ENCODE measurements at places on chromosomes 3 and 15.

GRCh38 chr3:67558426-67558825 lies 96.0 kb downstream of the SUCLG2 start:
- DNase-seq: no peak

DNA sequence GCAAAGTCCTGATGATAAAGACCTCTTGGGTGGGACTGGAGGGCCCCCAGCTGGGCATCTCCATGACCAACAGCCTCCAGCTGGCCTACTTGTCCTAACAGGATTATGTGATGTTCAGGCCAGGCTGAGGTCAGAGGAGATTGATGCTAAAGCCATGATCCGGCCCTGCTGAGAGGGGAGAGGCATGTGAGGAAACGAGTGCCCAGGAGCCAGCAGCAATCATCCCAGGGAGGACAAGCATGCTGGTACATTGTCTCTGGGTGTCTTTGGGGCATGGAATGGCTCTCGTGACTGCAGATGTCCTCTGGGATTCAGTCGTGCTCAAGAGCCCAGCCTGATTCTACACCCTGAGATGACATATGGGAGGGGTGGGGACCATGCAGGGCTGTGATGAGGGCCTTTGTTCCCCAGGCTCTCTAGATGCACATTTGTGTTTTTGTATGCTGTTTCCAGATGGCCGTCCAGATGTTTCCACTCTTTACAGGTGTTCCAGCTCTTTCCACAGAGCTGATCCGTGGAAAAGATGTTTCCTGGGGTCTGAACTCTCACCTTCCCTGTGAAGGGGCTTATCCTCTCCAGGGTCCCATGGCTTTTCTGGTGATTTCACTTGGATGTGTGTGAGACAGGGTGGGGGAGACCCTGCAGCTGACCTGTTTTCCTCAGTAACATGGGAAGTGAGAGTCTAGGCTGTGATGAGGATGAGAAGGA lies 20.2 kb downstream of the SLC24A1 start:
- DNase-seq: no peak

GRCh38 chr15:69885173-69885955 lies 212.4 kb downstream of the TLE3 start:
- no peak for DNase-seq

GRCh38 chr3:144843099-144843498 lies 871.5 kb downstream of the DIPK2A start:
- DNase-seq: no peak

- no peak for DNase-seq
Observed at GRCh38 chr15:80591938-80592825, 102.9 kb upstream of the ABHD17C start.

DNA sequence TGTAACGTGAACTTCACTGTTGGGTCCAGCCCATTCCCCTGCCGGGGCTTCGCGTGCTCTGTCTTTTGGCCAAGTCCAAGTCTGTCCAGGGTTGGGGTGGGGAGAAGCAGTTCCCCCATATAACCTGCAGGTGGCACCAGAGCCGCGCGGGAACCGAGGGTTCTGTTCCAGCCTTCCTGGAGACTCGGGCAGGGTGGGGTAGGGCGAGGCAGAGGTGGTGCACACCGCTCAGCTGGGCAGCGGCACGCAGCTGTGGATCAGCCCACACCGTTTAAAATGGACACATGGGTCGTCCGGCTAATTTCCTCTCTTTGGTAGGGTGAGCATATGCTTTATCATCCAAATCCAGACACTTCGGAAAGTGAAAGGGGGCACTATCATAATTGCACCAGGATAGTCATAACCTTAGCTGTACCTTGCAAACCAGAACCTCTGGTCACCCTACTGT lies 118.1 kb downstream of the TBC1D2B start:
- peak; percentile 69 for DNase-seq

GRCh38 chr15:72196409-72197040 lies 1.1 kb downstream of the GRAMD2A start:
- no peak for DNase-seq

- DNase-seq: no peak
Observed at GRCh38 chr3:143276592-143276991, 157.0 kb downstream of the CHST2 start.

DNA sequence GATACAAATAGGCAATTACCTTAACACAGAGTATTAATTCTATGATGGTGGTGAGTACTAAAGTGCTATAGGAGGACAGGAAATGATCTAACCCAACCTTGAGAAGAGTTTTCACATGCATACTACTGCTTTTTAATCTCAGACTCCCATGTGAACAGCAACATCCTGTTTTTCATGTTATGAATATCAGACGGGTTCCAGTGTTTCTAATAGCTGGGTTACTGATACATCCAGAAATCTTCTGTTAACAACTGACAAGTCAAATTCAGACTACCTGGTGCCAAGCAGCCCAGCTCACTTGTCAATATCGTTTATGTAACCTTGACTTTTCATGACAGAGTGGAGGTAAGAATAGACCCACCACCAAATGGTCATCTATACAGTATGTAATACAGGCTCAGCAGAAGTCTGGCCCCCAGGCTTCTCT lies 220.2 kb upstream of the COL8A1 start:
- no peak for DNase-seq

GRCh38 chr15:38622908-38623307 lies 58.3 kb upstream of the RASGRP1 start:
- DNase-seq: no peak

- DNase-seq: no peak
Observed at GRCh38 chr15:20106026-20106425, 435.6 kb downstream of the GOLGA6L6 start.

- DNase-seq: no peak
Observed at GRCh38 chr3:50160561-50160983, 5.4 kb downstream of the SEMA3F start.

GRCh38 chr3:184788751-184789150 lies 23.2 kb upstream of the VPS8 start:
- DNase-seq: no peak

DNA sequence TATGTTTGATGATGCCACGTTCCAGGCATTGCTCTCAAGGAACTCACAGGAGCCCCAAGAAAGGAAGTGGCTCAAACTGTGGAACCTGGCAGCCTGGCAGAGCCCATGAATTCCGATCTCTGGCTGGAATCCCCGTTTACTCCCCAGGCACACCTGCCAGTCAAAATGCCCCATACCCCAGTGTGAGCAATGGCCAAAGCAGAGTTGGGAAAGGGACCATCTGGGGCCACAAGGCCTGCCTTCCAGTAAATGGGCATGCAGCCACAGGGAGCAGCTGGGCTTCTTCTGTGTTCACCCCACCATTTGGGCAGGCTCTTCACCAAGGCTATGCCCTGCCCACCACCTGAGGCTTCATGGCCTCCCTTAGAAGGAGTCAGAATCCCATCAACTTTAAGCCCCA lies 257.0 kb upstream of the GOLGA6L4 start:
- no peak for DNase-seq

- DNase-seq: no peak
Observed at GRCh38 chr3:143328451-143328850, 208.9 kb downstream of the CHST2 start.

DNA sequence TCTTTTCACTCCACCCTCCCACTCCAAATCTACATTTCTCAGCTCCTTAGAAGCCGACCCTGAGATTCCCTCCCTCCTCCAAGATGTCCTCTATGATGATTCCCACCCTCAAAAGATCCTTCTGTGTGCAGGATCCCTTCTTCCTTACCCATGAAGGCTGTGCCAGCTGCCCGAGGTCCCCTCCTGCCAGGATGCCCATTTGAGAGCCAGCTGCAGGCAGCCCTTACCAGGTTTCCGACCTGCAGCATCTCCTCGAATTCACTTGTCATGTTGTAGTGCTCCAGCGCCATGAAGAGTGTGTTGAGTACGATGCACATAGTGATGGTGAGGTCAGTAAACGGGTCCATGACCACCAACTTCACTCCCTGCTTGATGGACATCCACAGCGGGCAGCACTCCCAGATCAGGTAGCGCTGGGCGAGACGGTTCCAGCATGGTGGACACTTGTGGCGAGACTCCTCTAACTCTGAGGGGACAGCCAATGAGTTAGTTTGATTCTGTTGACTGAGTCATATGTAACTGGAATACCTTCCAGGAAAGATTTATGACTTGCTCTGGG lies 51.9 kb downstream of the SCN5A start:
- DNase-seq: no peak

DNA sequence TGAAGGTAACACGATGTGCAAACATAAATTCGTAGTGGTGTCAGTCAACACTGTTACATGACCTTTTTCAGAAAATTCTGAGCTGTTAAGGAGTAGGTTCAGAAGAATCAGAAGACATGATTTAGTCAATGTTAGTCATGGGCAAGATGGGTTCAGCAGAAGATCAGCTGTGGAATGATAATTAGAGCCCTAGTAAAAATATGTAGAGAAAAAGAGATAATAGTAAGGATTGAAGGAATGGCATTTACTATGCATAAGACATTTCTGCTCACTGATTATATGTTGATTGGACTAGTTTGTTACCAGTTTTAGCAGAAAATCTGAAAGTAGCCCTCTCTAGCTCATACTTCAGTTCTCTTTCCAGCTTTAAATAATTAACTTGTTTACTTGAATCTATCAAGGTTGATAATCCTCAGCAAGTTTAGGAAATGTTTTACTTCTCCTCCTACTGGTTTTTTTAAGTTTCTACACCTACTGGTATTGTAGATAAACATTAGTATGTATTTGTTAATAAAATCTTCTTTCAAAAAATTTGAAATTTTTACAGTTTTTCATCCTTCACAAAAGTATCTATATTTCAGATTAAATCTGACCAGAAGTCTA lies 98.6 kb downstream of the ALCAM start:
- DNase-seq: no peak

DNA sequence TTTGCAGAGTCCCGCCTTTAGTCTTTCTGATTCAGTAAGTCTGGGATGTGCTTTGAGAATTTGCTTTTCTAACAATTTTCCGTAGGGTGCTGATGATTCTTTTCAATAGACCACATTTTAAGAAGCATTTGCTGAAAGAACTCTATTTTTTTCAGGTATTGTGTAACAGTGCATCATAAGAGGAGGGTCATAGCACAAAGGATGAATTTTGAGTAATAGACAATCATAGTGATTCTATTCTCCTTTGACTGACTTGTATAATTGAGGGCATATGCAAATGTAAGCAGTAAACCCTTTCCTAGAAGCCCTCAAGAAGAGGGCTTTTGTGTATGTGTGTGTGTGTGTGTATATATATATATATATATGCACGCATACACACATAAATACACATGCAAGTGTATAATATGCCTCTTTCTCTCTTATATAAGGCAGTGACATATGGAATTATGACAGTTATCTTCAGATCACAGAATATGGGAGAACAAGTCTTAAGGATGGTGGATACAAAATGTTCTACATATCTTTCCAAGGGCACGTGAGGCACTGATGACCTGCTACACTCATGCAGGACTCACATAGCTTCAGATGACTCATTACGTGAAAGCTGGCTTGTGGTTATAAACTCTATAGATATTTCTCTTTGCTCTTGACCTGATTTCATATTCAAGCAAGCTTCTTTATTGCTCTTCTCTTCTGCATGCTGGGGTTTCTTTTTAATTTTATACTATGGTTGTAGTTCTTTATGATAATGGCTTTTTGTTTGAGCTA lies 6.5 kb upstream of the PLSCR1 start:
- no peak for DNase-seq

DNA sequence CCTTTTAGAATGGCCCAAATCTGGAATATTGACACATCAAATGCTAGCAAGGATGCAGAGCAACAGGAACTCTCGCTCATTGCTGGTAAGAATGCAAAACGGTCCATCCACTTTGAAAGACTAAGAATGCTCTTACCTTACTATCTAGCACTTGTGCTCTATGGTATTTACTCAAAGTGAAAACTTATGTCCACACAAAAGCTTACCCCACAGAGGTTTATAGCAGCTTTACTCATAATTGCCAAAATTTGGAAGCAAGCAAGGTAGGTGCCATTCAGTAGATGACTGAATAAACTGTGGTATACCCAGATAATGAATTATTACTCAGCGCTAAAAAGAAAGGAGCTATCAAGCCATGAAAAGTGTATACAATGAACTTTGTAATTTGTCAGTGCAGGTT lies 96.4 kb downstream of the CTNNB1 start:
- DNase-seq: no peak

GRCh38 chr3:69204315-69204957 lies 82.0 kb upstream of the LMOD3 start:
- DNase-seq: no peak

DNA sequence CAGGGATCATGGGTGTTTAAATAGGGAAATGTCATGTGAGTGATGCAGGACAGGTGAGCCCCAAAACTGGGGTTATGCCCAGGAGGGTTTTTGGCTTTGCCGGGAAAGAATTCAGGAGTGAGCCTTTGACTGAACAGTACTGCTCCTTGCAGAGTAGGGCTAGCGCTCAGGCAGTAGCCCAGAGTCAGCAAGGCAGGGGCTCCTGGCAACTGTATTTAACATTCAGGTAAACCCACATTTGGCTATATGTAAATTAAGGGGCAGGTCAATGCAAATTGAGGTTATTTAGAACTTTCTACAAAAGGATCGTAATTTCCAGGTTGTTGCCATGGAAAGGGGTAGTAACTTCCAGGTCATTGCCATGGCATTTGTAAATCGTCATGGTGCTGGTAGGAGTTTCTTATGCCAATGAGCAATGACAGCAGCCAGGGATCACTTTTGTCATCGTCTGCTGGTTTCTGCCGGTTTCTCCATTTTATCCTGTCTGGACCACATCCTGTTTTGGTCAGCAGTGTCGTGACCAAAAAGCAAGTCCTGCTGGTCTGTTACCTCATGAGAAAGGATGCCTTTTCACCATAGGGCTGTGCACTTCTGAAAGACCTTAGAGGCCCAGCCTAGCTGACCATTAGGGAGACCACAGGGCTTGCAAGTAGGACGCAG lies 24.3 kb downstream of the MTHFS start:
- no peak for DNase-seq

Data from activated T-cell treated with anti-CD3 and anti-CD28 coated beads for 1 hour (primary cell).